Activated T-cell treated with anti-CD3 and anti-CD28 coated beads, Interleukin-2, amount 50 U/mL, for 1 hour (primary cell): ENCODE measurements at places on chromosomes 7 and 10.

DNA sequence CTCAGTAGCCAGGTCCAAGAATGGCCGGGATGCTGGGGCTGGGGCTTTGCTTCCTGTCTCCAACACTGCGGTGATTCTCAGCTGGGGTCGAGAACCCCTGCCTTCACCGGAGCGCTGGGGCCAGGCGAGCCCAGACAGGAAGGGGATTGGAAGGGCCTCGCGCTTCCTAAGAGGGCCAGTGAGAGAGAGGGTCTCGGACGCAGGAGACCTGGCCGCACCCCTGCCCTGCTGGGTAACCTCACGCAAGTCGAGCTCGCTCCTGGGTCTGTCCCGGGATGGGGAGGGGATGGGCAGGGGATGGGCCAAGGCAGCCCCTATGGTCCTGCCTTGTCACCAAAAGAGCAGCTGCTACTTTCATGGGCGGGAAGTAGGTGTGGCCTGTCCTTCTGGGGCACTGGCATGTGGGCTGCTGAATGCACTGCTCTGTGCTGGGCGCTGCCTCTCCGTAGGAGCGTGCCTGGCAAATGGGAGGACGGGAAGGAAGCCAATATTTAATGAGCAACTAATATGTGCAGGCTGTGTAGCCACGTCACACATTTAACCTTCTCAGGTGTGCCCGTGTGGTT, 20.0 kb downstream of the KCNK18 start:
- DNase-seq, result peak; percentile 21

- DNase-seq, result no peak
Observed at GRCh38 chr7:28939367-28939766, 18.8 kb downstream of the TRIL start.

GRCh38 chr10:112394475-112394875, 20.6 kb downstream of the ACSL5 start:
- DNase-seq, result no peak

DNA sequence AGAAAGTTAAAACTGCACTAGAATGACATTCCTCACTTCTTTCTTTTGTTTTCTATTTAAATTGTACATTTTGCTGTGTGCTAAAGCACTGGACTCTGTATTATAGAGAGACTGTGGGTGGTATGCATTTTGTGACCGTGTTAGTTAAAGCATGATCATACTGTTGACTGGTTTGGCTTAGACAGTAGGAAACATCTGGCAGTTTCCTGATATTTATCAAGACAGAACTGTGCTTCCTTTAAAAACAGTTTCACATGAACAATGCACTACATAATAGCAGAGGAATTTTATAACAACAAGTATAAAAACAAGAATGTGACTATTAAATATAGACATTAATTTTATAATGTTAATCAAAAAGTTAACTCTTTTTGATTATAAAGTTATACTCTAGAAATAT, 23.1 kb downstream of the GNG11 start:
- no peak for DNase-seq

DNA sequence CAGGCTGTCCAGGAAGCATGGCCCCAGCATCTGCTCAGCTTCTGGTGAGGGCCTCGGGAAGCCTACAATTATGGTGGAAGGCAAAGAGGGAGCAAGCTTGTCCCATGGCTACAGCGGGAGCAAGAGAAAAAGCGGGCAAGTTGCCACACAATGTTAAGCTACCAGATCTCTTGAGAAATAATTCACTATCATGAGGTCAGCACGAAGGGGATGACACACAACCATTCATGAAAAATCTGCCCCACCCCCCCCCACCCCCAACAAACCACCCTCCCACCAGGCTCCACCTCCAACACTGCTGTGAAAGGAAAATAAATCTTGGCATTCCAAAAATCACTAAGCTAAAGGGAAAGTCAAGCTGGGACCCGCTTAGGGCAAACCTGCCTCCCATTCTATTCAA, 545.8 kb upstream of the NRP1 start:
- DNase-seq, result no peak

DNA sequence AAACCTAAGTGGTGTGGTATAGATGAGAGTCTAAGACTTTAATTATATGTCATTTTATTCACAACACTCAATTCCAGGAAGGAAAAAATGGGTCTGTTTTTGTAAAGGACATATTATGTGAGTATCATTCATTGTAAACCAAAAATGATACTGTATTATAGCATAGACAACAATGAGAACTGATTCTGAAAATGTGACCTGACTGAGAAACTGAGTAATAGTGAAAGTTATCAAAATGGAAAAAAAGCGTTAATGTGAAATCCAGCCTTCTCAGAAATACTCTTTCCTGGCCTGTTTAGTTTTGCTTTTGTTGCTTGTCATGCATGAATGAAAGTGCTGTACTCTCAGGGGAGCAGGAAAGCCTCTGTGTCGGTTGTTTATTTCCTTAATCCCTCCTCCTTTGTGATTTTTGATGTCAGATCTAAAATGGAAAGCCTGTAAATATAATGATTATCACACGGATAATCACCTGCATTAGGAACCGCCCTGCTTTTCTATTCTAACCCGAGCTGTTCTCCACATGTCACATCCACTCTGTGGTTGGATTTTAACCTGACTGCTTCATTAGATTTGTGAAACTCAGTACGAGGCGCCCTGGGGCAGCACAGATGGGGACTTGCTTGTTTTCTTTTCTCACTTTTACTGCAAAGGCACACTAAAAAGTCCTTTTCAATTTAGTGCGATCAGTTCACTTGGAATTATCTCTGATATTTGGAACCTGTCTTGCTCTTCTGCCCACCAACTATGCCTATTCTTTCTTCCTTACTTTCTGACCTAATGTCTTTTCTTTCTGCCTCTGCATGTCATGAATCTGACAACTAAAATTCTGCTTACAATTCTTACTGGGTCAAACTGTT, 240.9 kb upstream of the KAT6B start:
- peak; percentile 31 for DNase-seq

- DNase-seq, result peak; percentile 4
Observed at GRCh38 chr7:159099711-159100231, 44.9 kb downstream of the VIPR2 start.

DNA sequence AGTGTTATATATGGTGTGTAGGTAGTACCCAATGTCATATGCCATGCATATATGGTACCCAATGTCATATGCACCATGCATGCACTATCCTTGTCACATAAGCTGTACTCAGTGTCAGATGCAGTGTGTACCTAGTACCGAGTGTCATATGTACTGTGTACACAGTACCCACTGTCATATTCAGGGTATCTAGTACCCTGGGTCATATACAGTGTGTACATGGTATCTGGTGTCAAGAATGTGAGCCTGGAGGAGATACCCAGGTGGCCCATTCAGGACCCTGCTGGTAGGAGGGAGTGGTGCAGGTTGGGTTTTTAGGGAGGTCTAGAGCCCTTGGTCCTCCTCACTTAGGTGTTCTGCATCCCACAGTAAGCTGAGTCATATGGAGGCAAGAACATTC, 1.8 kb downstream of the ZMYND11 start:
- peak; percentile 45 for DNase-seq

DNA sequence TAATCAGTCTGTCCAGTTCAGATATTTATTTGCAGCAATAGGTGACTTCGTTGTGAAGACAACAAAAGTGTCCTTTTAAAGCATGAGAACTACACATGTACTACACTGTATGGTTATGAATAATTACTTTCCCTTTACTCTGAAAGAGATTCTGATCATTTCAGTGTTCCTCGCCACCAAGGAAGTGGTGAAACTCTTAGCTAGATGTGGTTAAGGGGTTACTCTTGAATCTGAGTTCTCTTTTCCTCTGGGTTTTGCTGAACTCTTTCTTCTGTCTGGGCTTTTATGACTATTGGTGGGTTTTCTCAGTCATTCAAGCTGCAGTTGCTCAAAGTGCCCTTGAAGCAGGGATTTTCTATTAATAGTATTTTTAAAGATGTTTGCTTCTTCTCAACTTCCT, 127.9 kb upstream of the SEM1 start:
- DNase-seq, result no peak

GRCh38 chr10:93478873-93479272, 3.3 kb downstream of the MYOF start:
- DNase-seq, result no peak

DNA sequence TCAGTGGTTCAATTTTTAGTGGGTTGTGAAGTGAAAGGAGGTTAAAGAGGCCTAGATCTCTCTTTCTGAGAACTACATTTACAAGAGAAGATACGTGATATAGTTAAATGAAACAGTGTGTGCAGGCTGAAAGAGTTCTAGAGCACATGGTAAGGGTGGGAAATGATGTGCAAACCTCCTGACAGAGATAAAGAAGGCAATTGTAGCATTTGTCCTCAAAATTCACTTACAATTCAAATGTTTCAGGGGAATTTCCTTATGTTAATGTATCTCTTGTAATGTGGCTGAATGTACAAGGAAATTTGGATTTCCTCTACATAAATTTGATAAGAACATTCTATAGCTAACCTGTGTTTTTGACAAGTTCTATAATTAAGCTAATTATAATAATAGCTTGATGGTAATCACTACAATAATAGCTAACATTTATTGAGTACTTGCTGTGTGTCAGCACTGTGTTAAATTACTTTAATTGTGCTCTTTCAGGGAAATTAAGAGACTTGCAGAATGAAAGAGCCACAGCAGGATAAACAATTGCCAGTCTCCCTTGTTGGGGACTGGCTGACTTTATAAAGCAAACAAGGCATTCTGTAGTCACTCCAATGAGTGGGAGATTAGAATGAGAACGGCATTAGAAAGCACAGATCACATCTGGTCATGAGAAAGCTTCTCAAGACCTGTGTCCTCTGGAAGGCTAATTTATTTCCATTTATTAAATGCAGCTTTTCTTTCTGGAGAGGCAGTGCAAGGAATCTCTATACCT, 139.7 kb upstream of the TMEM72 start:
- no peak for DNase-seq

GRCh38 chr7:83289419-83289993, 126.8 kb upstream of the PCLO start:
- DNase-seq, result no peak

DNA sequence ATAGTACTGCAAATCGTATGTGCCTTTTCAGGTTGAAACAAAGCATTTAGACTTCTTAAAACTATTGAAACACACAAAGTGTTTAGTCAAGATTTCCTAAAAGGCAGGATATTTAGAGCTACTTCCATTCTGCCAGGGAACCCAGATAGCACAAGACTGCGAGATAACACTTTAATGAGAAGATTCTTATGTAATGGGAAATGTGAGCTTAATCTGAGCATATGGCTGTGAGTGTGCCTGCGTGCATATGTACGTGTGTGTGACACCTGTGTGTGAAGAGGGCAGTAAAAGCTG, 14.3 kb upstream of the JCAD start:
- DNase-seq, result no peak

DNA sequence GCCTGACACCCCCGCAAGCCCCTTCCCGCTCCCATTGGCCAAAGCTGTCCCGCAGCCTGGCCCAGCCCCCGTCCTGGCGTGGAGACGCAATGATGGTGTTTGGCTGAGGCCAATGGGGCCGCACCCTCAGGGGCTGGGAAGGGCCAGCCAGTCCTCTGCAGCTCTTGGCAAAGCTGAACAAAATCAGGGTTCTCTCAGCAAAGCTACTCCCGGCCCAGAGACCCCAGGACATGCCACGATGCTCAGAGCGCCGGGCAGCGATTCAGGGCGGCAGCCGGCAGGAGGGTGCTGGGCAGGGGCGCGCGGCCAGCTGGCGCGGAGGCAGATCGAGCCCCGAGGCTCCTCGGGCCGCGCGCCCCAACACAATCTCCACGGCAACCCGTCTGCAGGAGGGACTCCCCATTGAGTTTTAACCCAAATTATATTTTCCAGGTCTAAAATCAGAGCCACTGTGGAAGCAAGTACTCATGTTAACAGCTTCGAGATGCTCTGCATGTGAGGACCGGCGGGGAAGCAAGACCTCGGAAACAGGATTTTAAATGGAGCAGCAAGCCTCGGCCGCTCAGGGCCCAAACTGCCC, 8.8 kb upstream of the CNPY1 start:
- DNase-seq, result no peak

DNA sequence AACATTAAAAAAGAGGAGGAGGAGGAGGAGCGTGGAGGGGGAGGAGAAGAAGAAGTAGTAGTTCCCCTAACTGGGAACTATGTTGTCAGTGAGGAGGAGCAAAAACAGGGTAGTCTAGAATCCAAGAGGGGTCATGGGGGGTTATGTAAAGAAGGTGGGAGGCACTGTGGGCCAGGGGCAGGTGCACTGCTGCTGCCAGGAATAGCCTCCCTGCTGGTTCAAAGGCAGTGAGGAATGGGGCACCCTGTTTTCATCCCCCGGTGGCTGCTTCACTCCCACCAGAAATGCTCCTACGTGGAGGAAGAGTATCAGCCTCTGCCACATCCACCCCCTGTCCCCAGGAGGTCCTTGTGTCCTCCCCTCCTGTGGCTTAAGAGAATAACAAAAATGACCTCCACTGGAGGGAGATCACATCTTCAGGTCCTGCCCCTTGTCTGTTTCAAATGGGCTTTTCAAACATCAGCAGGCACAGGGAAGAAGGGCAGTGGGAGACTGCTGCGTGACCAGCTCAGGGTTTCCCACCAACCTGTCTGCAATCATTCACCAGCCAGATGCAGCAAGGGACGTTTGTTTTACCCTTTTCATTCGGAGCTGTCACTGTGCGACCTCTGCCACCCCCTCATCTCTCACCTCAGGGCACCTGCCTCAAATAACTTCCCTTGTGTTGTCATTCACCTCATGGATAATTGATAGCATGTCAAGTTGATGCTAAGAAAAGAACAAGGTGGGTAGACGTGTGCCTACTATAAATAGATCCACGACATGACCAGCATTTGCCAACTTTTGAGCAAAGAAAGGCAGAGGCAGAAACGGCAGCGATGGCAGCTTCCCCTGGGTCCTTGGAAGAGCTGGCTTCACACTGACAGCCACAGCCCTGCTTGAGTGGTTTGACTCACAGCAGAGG, 92.6 kb downstream of the DGKI start:
- DNase-seq, result no peak

DNA sequence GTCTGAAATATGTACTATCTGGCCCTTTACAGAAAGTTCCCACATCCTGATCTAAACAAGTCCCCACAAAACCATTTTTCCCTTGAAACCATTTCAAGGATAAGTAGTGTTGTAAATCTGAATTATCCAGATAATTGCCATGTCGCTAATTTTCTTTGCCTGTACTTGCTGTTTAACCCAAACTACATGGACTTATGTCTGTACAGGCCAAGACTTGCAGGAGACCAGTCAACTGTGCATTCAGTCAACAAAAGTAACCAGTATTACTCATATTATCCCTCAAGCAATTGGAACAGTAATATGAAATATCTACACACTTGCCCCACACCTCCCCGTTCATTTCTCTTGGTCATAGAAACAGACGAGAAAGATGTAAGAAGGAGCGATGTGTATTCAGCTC, 347.8 kb upstream of the NFE2L3 start:
- no peak for DNase-seq

GRCh38 chr10:48414778-48415177, 108.3 kb downstream of the MAPK8 start:
- DNase-seq, result no peak

GRCh38 chr10:34978080-34978479, 112.1 kb downstream of the CUL2 start:
- DNase-seq, result no peak

- DNase-seq, result no peak
Observed at GRCh38 chr7:12898004-12898403, 210.6 kb downstream of the ARL4A start.
